Fibroblast of mammary gland (primary cell): ENCODE measurements at places on chromosomes 11 and 22.

DNA sequence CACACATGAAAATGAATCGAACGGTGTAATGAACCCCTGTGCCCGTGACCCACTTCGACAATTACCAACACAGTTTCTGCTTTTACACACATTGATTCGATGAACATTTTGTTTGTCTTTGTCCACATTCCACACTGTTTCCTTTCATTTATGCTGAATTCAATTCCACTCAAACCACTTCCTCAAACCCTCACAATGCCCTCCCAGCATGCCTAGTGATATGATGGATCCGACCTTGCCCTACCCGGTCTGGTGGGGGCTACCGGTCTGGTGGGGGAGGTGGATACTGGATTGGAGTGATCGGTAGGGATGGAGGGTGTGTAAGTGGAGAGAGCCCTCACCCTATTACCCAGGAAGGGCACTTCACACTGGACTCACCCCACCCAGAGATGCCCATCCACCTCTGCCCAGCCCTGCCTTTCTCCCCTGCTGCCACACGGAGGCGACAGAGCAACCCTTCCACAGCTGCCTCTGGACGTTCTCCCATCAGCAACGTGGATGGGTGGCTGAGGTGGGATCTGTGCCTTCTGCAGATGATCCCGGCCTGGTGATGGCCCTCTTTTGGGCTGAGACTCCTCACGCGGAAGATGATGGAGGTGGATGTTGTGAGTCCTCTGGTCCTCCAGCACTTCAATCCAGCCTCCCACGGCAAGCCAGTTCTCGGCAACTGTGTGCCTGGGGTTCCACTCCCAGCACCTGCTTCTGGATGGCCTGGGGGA, 33.0 kb upstream of the P2RY2 start:
- peak; percentile 55 for DNase-seq

GRCh38 chr11:69489746-69490365, 8.4 kb downstream of the LINC01488 start:
- DNase-seq, result no peak

- DNase-seq, result no peak
These were observed 1.6 kb upstream of the ANO1 start for GRCh38 chr11:70076461-70076931.

DNA sequence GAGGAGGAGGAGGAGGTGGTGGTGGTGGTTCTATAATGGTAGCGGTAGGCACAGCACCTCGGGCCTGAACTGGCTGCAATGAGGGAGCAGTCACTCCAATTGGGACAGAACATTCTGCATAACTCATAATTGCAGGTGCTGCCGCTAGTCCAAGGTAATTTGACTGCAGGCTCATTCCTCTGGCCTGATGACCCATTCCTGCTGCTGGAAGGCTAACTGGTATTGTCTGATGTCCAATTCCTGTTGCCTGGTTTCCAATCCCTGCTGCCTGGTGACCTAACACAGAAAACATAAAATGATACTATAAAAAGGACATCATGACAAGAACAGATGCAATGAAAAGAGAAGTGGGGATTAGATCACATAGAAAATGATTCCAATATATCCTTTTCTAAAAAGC, 7.9 kb upstream of the AGBL2 start:
- no peak for DNase-seq

DNA sequence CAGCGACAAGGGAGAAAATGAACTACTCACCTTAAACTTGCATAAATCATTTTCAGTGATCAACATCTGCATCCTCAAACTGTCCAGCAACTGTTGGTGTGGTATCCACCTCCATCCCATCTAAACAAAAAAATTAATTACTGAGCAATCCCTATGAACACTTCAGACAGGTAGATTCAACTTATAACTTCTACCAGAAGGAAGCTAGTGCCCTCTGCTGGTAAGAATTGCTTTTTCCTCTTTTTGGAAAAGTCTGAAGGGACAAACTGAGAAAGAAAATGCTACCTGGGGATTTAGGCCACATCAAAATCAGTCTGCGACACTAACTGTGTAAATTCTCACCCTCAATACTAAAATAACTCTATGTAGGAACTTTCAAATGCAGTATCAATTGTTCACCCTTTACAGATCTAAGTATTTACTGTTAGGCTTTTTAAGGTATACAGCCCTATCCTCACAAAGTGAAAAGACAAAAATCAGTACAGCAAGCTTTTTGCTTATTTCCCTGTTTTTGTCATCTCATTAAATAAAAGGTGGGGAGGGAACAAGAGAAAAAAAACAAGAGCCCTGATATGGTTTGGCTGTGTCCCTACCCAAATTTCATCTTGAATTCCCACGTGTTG, 17.9 kb downstream of the CLNS1A start:
- DNase-seq, result peak; percentile 57

- DNase-seq, result no peak
These were observed 5.2 kb downstream of the PITPNM1 start for GRCh38 chr11:67499808-67500483.

DNA sequence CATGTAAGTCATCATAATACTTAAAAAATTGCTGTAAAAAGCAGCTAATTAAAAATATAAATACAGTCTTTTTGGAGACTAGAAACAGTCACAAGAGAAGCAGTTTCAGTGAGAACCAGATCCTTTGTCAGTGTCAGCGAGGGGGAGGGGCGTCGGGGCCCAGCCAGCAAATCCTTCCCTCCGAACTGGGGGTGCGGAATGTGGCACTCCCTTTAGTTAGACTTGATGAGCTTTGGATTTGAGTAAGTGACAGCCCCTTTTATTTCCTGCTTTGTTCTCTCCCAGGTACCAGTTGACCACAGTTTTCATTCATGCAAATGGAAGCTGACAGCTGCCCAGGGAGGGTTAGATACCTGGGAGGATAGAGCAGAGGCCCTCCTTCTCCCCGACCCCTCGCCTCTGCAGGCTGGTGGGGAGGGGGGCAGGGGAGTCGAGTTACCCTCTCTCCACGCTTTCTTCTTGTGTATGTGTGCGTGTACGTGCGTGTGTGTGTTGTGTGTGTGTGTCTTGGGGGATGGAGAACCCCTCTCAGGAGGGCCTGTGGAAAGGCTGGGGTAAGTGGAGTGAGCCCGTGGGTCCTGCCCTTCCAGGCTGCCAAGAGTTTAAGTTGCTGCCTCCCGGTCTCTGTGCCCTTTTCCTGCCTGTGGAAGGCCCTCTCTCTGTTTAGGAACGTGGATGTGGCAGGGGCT, 38.3 kb downstream of the PTPRJ start:
- DNase-seq, result no peak

DNA sequence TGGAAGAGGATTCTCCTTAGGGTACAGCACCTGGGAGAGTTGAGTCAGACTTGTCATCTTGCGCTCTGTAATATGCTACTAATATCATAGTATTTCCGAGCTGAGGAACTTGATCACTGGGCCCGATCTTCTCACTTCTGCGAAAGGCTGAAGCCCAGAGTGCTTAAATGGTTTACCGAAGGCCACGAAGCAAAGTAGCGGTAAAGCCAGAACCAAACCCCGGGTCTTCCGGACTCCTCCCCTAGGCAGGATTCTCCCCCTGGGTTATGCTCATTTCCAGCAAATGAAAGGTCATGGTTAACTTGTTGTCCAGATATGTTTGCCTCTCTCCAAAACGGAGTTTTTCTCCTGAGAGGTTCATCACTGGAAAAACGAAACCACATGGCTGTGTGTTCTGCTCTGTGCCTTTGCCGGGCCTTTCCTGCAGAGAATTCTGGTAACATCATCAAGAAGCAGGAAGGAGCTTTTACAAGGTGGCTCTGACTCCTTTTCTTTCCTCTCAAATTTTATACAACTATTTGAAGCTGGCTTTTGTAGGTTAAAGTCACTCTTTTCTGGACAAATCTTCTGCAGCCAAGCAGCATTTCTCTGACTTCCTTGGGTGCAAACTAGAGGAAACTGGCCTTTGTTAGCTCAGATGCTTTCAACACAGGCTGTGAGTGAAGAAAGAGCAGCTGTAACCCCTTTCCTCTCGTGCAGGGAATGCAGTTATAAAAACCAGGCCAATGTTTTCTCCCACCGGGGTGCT, 35.5 kb downstream of the UBASH3B start:
- peak; percentile 62 for DNase-seq

- DNase-seq, result no peak
These were observed 54.4 kb upstream of the OR4B1 start for GRCh38 chr11:48161951-48162884.

DNA sequence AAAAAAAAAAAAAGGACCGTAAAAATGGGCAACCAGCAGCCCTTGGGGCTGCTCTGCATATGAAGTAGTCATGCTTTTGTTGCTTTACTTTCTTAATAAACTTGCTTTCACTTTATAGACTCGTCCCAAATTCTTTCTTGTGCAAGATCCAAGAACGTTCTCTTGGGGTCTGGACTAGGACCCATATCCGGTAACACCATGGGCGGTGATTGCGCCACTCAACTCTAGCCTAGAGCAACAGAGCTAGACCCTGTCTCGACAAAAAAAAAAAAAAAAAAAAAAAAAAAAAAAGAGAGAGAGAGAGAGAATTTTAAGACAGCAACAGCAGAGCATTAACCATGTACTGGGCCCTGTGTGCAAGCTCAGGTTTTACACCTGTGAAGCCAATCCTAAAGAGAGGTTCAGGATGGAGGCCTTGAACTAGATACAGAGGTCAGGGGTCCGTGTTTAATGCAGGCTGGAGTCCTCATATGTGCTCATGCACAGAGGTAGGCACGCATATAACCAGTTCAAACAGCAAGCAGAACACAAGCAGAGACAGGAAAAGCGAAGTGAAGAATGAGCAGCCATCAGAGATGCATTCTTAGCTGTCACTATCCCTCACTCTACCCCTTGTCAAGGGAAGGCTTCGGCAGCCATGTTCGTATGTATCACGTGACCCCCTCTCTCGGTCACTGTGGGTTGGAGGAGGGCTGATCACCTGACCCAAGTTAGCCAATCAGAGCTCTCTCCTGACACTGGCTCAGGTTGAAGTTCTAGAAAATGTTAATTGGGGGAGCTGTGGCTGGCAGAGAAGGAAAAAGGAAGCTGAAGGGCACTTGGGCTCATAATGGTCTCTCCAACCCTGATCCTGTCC, 16.7 kb upstream of the SYT12 start:
- peak; percentile 52 for DNase-seq

- DNase-seq, result peak; percentile 91
These were observed 1.6 kb downstream of the PIM3 start for GRCh38 chr22:49962012-49962750.

DNA sequence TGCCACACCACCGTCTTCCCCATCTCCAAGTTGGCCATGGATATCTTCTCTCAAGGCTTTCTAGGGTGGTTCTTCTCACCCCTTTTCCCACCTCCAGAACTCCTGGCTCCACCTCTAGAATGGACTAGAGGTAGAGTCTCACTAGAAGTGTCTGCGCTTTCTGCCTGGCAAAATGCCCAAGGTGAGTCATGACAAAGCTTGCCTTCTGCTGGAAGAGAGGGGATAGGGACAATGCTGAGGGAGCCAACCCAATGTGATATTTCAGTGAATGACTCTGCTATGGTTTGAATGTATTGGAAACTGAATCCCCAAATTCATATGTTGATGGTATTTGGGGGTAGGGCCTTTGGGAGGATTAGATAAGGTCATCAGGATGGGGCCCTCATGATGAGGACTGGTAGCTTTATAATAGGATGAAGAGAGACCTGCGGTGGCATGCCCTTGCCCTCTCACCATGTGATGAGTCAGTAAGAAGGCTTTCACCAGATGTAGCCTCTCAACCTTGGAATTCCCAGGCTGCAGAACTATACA, 4.1 kb upstream of the CD82 start:
- DNase-seq, result peak; percentile 34

DNA sequence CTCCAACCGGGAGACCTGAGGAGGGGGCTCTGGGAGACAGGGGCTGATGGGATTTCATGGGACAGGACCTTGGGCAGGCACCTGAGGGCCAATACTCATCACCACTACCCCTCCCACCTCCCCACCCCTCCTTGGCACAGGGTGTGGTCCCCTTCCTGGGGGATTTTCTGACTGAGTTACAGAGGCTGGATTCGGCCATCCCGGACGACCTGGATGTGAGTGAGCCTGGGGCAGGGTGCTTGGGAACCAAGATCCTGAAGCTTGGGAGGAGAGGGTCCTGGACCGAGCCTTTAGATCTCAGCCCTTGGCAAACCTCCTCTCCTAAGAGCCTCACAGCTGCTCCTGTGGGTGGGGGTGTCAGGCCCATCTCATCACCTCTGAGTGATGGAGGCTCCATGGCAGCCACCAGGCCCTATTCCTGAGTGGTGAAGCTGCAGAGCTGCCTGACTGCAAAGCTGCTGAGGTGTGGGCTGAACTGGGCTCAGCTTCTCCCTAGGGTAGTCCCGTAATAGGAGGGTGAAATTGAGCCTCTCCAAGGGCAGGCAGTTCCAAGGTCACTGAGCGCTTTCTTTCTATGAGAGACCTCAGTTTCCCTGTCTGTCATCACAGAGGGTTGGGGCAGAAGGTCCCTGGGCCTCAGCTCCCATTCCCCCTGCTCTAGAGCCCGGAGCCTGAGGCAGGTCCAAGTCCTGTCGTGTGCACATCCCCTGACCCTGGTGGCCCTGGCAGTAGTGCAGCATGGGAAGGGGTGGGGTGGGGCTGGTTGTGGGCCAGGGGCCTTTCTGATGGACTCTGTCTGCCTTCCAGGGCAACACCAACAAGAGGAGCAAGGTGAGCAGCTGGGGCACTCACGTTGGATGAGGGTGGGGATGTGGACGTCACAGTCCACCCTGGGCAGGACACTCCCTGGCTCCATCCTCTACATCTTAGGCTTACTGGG, 6.5 kb downstream of the RGL4 start:
- no peak for DNase-seq

- no peak for DNase-seq
These were observed 17.2 kb upstream of the TSKU start for GRCh38 chr11:76765863-76766350.

DNA sequence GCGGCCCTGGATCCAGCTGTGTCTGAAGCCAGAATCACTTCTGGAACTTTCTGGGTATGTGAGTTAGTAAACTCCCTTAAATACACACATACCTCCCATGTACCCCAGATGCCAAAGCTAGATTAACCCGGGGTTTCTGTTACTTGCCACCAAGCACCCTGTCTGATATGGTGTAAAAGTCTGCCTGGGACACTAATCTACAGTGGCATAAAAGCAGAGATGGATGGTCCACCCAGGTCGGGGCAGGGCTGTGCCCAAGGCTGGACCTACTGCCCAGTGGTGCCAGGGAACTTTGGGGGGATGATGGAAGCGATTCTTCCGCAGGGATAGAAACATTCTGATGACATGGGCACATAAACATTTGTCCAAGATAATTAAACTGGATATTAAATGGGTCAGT, 12.7 kb downstream of the MRGPRF start:
- DNase-seq, result no peak

- DNase-seq, result peak; percentile 75
These were observed 39.3 kb downstream of the PDGFB start for GRCh38 chr22:39205344-39206021.
